ENCODE measurements at places on chromosomes 16 and 17. TPM values are rescaled to one million over a fixed set of nuclear protein-coding genes. Genes with fewer than 3 reads are reported as not detected.

CYLD gene
- total RNA-seq, result 412 TPM

HBA1 gene
- total RNA-seq, result 0.65 TPM

CBFA2T3 gene
- 4.4 TPM for total RNA-seq

PRSS27 gene
- 1.4 TPM for total RNA-seq

MYH8 gene
- not detected for total RNA-seq

TEX14 gene
- 0.42 TPM for total RNA-seq

TM4SF5 gene
- total RNA-seq, result not detected

SCGB1C2 gene
- not detected for total RNA-seq

RABEP2 gene
- 25.3 TPM for total RNA-seq

TMC7 gene
- not detected for total RNA-seq

DNAH17 gene
- 0.87 TPM for total RNA-seq

CACNG5 gene
- not detected for total RNA-seq

TBC1D28 gene
- total RNA-seq, result not detected

MMP2 gene
- not detected for total RNA-seq

CCL14 gene
- not detected for total RNA-seq

KRTAP16-1 gene
- 0.17 TPM for total RNA-seq

TP53TG3B gene
- not detected for total RNA-seq

PPP1R9B gene
- 82.9 TPM for total RNA-seq

CEMP1 gene
- 0.75 TPM for total RNA-seq

FOXL1 gene
- not detected for total RNA-seq

RAB37 gene
- 41.4 TPM for total RNA-seq

CPNE7 gene
- 4.7 TPM for total RNA-seq

SDR42E1 gene
- total RNA-seq, result 4.9 TPM

DNAI2 gene
- total RNA-seq, result 4.2 TPM

NOL3 gene
- total RNA-seq, result 5.5 TPM

KRT14 gene
- total RNA-seq, result not detected

CACNG3 gene
- not detected for total RNA-seq

SPHK1 gene
- 6.0 TPM for total RNA-seq

GIT1 gene
- 45.4 TPM for total RNA-seq

KCNH6 gene
- total RNA-seq, result not detected

HP gene
- total RNA-seq, result not detected

GAN gene
- total RNA-seq, result 5.8 TPM

PRKCB gene
- total RNA-seq, result 137 TPM

FSCN2 gene
- 0.72 TPM for total RNA-seq

ZPBP2 gene
- total RNA-seq, result 0.37 TPM

CACNG1 gene
- not detected for total RNA-seq

All from T-helper 17 cell (primary cell).